NCI-H2081 treated with DMSO at 0.1 percent for 48 hours (cell line): ENCODE measurements at places on chromosomes 5 and 9.

DNA sequence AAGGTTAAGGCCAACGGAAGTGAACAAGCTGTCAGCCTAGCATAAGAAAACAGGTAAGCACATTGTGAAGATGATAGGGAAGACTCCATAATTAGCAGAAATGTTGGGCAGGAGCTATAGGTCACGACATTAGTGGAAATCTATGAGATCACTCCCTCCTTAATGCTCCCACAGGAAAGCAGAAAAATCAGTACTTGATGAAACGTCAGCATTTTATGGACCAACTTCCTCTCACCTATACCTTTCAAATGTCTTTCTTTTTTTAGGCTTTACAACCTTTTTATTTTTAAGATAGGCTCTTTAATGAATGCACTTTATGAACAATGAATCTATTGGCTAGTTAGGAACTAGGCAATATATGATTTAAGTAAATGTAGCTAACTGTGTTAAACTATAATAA, 29.4 kb upstream of the HCN1 start:
- no peak for DNase-seq

GRCh38 chr5:153742060-153742459, 251.6 kb downstream of the GRIA1 start:
- no peak for DNase-seq

- DNase-seq, result no peak
Measured at GRCh38 chr5:103410172-103410571, 151.6 kb downstream of the MACIR start.

DNA sequence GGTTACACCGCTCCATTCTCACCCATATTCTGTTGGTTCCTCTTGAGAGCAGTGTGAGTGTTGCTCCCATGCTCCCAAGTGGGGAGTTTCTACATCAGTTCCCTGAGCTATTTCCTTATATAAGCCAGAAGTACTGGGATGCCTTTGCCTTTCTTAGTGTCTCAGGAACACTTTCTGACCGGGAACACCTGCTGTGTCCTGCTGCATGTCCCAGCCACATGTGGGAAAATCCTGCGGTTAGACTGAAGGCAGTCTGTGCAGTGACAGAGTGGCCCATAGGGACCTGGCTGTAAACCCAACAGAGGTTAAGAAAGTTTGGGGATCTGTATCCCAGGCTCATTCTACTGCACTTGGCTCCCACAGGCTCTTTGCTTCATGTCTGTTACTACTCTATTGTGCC, 126.0 kb downstream of the EGFLAM start:
- DNase-seq, result no peak

- DNase-seq, result no peak
Measured at GRCh38 chr5:148290271-148291195, 21.7 kb upstream of the SPINK7 start.

DNA sequence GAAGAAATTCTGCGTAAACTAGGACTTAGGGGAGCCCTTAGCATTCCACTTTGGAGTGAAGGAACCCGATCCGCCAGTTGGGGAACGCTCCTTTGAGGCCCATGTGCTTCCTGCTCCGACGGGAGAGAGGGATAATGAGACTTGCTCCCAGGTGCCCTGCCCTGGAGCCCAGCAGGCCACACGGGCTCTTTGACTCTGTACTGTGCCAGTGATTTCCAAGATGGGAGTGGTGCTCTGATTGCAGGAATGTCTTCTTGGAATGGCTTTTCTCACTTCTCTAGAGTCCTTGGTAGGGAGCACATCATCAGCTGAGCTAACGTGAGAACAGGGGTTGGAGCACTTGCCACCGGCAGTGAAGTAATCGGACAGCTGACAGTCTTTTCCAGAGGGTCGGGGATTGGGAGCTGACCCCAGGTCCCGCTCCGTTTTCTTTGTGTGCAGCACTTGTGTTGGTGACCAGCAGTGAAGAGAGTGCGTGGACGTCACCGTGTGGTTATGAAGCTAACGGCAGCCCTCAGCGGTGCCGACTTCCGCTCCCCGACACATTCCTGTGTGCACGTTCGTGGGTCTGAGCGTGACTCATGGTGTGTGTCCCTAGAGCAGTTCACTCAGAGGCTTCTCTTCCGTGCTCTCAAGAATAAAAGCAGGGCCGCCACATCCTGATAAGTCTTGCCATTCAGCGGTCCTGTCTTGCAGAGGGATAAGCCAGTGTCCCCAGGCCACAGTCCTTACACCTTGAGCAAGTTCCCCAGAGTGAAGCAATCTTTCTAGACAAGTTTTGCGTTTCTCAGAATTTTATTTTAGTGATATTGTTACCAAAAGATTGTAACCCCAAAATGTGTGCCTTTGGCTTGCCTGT, 25.6 kb downstream of the ABL1 start:
- DNase-seq, result no peak

DNA sequence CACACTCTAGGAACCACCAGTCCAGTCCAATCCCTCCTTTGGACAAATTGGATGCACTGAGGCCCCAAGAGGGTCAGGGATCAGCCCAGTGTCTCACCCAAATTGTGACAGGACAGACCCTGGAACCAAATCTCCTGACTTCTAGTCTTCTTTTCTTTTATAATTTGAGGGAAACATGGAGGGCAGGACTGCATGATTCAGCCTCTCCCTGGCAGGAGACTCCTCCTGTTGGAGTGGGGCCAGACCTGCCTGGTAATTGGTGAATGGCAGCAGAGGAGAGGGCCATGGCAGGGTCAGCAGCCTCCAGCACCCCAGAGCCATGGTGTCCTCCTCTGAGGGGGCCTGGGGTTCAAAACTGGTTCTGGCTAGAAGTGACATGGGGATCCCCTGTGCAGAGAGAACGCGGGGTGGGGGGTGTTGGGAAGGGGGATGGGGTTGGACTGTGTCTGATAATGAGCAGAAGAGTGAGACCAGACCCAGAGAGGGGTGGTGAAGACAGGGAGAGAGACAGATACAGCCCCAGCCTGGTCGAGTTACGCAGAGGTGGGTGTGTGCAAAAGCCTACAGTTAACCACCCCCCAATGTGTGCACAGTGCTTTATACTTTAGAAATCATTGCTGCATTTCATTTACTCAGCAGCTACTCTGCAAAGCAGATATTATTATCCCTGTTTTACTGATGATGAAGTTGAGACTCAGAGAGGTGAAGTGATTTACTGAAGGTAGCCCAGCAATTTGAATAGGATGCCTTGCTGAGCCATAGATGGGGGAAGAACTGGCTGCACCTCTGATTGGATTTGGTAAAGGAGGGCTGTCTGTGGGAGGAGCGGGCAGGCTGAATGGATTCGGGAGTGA, 3.8 kb upstream of the SYNPO start:
- no peak for DNase-seq

DNA sequence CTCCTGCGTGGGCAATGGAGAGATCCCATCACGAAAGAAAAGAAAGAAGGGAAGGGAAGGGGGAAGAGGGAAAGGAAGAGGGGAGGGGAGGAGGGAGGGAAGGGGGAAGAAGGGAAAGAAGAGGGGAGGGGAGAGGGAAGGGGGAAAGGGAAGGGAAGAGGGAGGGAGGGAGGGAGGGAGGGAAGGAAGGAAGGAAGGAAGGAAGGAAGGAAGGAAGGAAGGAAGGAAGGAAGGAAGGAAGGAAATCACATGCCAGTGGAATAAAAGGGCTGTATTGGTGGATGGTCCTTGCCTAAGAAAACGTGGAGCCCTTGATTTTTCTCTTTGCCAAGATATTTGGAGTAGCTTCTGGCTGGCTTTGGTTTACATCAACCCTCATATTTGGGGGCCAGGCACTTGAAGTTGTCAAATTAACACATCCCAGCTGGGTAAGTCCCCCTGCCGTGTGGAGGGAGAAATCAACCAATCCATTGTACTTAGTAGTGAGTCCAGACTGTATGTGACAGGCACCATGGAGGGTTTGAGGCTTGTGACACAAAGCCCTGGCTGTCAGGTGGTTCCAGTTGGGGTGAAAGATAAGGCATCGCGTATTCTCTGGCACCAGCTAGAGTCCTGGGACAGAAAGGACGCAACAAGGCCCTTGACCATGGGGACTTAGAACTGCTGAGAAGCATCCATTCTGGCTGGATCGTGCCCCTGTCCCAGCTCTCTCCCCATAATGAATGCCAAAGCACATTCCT, 23.7 kb downstream of the IDNK start:
- DNase-seq, result no peak

DNA sequence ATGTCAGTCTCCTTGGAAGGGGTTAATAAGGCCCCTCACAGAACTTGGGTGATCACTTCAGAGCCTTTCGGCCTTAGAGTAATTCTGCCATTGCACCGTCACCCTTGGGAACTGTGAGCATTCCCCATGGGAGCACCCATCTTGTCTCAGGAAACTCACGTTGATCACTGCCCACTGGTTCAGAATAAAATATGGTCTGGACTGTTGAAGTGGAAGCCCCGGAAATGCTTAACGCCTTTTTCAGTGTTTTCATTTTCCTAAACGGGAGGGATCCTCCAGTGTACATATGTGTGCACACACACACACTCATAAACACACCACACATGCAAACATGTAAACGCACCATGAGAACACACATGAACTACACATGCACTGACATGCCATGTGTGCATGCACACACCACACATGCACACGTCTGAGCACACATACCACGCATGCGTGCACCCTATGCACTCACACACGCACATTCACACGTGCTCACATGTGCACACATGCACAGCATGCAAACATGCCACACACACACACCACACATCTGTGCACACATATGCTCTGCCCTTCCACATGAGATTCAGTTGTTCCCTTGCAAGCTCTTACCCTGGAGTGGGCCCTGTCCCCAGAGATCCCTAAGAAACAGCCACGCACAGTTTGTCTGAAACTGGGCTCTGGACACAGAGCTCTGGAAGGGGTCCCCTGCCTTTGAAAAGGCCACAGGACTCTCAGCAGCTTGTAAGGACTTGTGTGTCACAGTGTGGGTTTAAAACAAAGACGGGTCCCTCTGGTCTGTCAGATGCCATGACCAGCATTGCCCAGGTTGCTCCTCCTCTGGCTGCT, 17.0 kb downstream of the MRPL36 start:
- no peak for DNase-seq

DNA sequence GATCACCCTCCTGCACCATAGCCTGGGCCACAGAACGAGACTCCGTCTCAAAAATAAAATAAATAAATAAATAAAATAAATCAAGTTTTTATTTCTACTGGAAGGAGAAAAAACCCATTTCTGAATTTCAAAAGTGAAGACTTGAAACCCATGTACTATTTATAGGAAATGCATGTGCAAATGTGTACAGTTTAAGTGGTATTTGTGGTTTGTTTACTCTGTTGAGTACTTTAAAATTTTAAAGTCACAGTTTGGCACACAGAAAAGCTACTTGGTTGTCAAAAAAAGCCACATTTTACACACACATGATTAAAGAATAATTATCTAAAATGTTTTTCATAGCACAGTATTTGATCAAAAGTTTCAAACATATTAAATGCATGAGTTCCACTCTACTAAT, 43.6 kb downstream of the NR3C1 start:
- no peak for DNase-seq

DNA sequence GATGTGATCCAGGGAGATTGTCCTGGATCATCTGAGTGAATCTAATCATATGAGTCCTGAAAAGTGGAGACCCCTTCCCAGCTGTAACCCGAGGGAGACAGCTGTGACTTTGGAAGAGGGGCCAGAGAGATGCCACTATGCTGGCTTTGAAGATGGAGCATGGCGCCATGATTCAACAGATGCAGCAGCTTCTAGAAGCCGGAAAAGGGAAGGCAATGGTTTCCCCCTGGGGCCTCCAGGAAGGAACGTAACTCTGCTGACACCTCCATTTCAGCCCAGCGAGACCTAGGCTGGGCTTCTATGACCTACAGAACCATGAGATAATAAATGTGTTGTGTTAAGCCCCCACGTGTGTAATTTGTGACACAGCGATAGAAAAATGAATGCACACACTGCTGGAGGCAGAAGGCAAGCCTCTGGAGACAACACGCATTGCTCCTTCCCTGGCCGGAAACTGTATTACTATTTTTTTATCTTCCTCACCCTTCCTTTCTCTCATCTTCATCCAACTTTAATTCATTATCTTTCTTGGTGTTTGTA, 16.6 kb upstream of the SARDH start:
- no peak for DNase-seq

GRCh38 chr9:130707225-130707976, 13.8 kb downstream of the EXOSC2 start:
- DNase-seq, result peak; percentile 40

- DNase-seq, result no peak
Measured at GRCh38 chr9:125747053-125747764, at the start of gene PBX3. TSS of gene PBX3 (plus strand) at chr9:125747373.

DNA sequence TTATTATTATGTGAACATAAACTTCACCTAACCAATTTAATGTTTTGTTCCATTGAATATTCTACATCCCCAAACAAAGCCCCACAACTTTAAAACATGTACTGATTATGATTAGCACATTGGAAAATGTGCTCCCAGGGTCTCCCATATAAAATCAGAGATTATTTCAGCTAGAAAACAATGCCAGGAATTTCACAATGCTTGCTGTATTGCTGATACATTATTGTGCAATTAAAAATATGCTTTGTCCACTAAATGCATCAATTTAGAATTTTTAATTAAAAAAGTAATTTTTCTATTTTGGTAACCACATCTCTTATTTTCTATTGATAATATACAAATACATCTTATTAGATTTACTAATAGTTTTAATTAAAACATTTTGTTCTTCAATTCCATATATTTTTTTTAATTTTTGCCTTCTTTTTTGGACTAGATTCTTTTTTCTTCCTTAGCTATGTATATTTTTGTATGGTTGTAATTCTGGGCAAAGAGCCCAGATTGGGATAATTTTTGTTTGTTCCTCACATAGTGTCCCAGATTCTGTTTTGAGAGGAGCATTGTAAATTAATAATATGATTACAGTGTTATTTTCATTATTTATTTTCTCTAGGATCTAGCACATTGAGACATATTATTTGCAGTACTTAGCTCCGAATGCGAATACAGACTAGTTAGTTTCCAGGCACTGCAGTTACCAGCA, 241.5 kb upstream of the CDH18 start:
- peak; percentile 79 for DNase-seq

DNA sequence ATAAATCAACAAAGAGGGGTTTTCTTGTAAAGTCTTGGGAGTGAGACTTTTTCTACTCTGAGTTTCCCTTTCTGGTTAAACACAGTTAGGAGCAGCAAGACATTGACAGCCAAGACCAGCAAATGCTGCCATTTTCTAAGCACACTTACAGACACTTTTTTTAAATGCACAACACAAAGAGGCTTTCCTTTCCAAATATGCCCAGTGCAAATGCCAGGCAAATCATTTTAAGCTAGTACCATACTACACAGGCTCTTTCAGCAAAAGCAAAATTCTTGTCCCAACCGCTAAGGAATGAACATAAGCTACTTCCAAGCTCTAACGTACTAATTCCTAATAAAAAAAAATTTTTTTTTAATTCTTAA, 68.2 kb downstream of the DENND1A start:
- no peak for DNase-seq

GRCh38 chr5:49953-50544, 41.9 kb upstream of the PLEKHG4B start:
- DNase-seq, result no peak

GRCh38 chr5:154313360-154314017, 123.0 kb downstream of the GALNT10 start:
- DNase-seq, result no peak
